Right renal pelvis (tissue), 4 donors: ENCODE measurements at places on chromosomes 6 and 20. TPM values are rescaled to one million over a fixed set of nuclear protein-coding genes. Genes with fewer than 3 reads are reported as not detected.

Gene PI3
- not detected for polyA plus RNA-seq

Gene DDX43
- polyA plus RNA-seq: 0.79 TPM

Gene ARMH2
- not detected for polyA plus RNA-seq

Gene SLC22A16
- polyA plus RNA-seq: 0.33 TPM

Gene HTR1B
- 0.39 TPM for polyA plus RNA-seq

Gene MKKS
- polyA plus RNA-seq: 40.4 TPM

Gene MAN1A1
- polyA plus RNA-seq: 123 TPM

Gene ERVFRD-1
- 0.13 TPM for polyA plus RNA-seq

Gene CPNE5
- polyA plus RNA-seq: 14.8 TPM

Gene RNF182
- polyA plus RNA-seq: 4.1 TPM

Gene CCM2L
- 7.7 TPM for polyA plus RNA-seq

Gene DPM1
- 71.0 TPM for polyA plus RNA-seq

Gene THBS2
- 21.8 TPM for polyA plus RNA-seq

Gene TMC2
- 0.25 TPM for polyA plus RNA-seq

Gene CD83
- 10.3 TPM for polyA plus RNA-seq

Gene TAAR2
- polyA plus RNA-seq: not detected

Gene SLC35D3
- polyA plus RNA-seq: 0.12 TPM

Gene THBD
- 10.8 TPM for polyA plus RNA-seq

Gene SYCP2L
- polyA plus RNA-seq: 3.2 TPM

Gene GATA5
- polyA plus RNA-seq: 7.4 TPM

Gene MOG
- polyA plus RNA-seq: not detected

Gene MTFR2
- 2.7 TPM for polyA plus RNA-seq
